ENCODE measurements at places on chromosomes 11 and 22.

- no peak for DNase-seq
Measured at GRCh38 chr11:79422866-79423265, 18.0 kb downstream of the TENM4 start.

DNA sequence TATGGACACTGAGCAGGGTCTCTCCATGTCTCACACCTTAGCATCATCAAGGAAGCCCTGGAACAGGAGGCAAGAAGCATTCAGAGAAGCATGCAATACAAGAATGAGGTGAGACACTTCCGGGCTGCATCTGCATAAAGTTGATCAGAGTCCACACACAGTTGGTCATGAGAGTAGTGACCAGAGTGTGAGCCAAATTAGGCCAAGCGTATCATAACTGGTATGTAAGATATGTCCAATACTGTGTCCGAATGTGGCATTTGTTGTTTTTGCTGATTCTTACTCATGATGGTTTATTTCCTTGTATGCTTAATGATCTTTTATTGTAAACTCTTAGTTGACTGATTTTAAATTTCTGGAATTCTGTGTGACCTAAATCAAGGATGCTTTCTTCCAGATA lies 315.7 kb downstream of the INSC start:
- no peak for DNase-seq

GRCh38 chr22:37618072-37618656 lies 9.5 kb downstream of the GGA1 start:
- DNase-seq, result no peak

DNA sequence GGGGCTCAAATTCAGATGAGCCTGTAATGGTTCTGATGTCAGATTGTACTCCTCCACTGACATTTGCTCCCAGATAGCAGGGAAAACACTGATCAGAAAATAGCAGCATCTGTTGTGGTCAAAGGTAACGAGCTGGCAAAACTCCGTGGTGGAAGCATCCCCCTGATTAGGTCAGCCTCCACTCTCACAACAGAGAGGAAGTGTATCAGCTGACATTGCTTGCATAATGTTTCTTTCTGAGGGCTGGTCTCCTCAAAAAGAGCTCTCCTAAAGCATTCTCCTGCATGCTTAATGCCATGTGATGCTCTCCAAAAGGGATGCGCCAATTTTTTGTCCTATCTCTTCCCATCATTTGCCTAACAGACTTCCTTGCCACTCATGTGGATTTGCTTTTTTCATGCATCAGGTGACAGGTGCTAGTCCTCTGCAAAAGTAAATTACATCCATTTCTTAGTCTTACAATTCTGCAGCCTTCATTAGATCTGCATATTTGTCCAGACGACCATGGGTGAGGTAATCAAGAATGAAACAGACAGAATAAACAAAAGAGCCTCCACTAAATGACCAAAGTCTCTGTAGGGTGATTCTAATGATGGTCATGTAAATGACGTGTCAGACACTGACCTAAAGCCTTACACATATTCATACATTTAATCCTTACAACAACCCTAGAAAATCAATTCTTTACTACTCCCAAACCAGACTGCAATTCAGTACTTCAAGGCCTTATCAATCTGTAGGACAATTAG lies 6.4 kb upstream of the TENM4 start:
- DNase-seq, result no peak

GRCh38 chr11:2517016-2517385 lies 72.2 kb downstream of the KCNQ1 start:
- no peak for DNase-seq

- peak; percentile 30 for DNase-seq
Measured at GRCh38 chr22:42856179-42856864, 751 bp downstream of the ARFGAP3 start.

DNA sequence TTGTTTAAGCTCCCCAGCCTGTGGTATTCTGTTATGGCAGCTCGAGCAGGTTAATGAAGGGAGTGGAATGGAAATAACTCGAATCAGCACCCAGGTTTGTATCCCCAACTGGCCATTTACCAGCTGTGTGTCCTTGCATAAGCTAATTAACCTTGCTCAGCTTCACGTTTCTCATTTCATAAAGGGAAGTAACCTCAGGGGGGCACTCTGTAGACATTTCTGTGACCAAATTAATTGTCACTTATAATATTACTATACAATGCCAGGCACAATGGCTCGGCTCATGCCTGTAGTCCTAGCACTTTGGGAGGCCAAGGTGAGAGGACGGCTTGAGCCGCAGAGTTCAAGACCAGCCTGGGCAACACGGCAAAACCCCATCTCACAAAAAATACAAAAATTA lies 13.8 kb downstream of the ADA2 start:
- DNase-seq, result no peak

DNA sequence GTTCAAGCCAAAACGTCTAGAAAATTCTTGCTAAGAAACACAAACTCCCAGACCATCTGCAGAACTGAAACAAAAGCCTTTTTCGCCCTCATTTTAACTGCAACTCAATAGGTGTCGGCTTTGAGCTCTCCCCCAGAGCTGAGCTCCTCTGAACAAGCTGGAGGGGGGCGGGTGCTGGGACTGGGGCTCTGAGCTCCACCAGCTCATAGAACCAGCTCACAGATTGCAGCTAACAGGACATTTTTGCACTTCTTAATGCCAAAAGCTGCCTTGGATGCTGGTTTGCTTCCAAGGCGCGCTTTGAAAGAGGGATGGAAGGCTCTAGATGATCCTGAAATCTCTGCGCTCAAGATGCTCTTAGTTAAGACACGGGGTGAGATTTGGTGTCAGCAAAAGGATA lies 6.0 kb upstream of the YWHAH start:
- DNase-seq, result no peak

DNA sequence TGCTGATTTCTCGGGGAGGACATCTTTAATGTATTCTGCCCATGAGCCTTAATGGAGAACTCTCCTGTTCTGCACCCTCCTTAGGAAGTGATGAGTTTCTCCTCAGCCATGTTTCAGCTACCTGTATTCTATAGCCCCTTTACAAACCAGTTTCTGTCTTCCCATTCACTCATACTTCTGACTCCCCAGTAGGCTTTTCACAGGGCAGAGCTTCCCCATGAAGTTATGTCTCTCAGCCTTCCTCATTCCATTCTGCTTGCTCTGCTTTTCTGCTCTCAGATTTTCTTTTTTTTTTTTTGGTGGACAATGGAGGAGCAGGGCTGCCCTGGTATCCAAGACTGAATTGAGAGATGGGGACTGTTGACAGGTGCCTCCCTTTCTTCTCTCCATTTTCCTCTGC lies 4.3 kb upstream of the OR52R1 start:
- no peak for DNase-seq

DNA sequence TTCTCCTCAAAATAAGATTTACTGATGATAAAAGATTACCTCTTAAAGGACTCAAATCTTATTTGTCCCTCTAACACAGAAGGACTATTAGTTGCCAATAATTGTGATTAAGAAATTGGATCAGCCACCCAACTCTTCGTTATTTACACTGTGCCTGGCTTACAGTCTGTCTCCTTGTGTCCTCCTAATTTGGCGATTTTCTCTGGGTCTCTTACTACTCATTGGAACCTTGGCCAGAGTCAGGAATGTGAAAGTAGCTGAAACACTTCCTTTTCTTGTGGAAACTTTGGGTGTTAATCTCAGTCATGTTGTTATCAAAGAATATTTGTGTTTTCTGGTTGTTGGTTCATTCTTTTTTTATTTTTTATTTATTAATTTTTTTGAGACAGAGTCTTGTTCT lies 83.2 kb downstream of the TEAD1 start:
- no peak for DNase-seq

GRCh38 chr11:21295508-21295907 lies 626.1 kb downstream of the NELL1 start:
- DNase-seq, result no peak

DNA sequence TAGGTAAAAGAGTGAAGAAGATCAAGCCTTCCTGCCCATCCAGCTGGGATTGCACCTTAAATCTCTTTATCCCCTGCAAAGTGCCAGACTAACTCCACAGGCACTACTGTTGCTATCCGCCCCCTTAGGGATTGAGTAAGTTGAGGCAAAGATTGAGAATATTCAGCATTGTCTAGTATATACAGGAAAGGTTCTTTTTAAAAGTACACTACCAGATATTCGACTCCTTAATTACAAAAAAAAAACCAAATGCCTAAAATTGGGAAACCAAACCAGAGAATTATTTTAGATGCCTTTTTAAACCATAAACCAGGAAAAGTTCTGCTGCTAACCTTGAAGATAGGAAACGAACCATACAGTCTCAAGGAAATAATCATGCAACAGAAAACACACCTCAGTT lies 11.5 kb downstream of the SERPIND1 start:
- no peak for DNase-seq
